ENCODE measurements at places on chromosomes 13 and 19. TPM values are rescaled to one million over a fixed set of nuclear protein-coding genes. Genes with fewer than 3 reads are reported as not detected.
A peak's percentile ranks its signal among the peaks of the same experiment; 100 is the strongest.

DNA sequence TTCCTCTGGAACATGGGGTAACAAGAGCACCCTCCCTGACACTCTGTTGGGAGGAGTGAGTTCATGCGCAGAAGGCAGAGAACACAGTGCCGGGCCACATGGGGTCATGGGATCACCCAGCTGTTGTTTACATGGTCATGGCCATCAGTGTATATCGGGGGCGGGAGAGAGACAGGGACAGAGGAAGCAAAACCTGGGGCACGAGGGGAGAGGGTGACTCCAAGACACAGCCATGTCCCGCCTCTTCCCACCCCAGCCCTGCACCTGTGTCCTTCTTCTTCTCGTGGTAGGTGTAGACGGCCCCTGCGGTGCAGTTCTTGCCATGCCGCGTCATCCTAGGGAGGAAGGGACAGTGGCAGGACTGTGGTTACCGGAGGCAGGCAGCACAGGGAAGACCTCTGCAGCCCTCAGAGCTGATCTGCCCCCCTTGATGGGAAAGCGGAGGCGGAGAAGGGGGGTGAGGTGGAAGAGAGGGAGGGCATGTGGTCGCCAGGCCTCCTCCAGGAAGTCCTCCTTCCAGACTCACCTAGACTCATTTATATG lies 19.9 kb downstream of the NOSIP start:
- H3K27ac ChIP-seq = peak overlapping the region; percentile 94
- H3K4me1 ChIP-seq = peaks cover 84% of the 10 kb centered on the region
- H3K27me3 ChIP-seq = no peaks in the 10 kb centered on the region
- H3K4me3 ChIP-seq = peak overlapping the region; percentile 84
- peak; percentile 46 for DNase-seq
- peaks cover 68% of the 10 kb centered on the region for H3K36me3 ChIP-seq

Gene ZNF471
- total RNA-seq = 1.5 TPM

DNA sequence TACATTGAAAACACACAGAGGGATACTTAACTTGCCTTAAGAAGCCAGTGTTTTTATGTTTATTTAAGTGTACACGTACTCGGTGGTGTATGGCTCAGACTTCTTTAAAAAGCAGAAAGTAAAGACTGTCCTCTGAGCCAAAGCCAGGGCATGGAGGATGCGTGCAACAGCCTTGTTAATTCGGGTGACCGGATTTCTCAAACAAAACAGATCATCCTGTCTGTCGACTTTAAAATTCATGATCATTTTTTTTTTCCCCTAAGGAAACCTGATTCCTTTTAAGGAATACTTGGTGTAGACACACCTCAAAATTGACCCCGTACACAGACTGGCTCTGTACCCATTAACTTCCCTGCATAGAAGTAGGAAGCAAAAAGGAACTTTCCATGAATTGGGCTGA lies 124.7 kb upstream of the RNF113B start:
- DNase-seq = no peak
- no peak overlapping the region for H3K27ac ChIP-seq
- H3K4me1 ChIP-seq = no peaks in the 10 kb centered on the region
- H3K4me3 ChIP-seq = no peak overlapping the region
- peaks cover 8% of the 10 kb centered on the region for H3K27me3 ChIP-seq

- H3K4me1 ChIP-seq = peaks cover 35% of the 10 kb centered on the region
- peak; percentile 51 for DNase-seq
- peaks cover 33% of the 10 kb centered on the region for H3K36me3 ChIP-seq
- H3K27ac ChIP-seq = peak overlapping the region; percentile 22
- H3K4me3 ChIP-seq = no peak overlapping the region
These were observed 3.5 kb downstream of the COPE start for GRCh38 chr19:18915639-18916038.

Gene CASP14
- not detected for total RNA-seq

DNA sequence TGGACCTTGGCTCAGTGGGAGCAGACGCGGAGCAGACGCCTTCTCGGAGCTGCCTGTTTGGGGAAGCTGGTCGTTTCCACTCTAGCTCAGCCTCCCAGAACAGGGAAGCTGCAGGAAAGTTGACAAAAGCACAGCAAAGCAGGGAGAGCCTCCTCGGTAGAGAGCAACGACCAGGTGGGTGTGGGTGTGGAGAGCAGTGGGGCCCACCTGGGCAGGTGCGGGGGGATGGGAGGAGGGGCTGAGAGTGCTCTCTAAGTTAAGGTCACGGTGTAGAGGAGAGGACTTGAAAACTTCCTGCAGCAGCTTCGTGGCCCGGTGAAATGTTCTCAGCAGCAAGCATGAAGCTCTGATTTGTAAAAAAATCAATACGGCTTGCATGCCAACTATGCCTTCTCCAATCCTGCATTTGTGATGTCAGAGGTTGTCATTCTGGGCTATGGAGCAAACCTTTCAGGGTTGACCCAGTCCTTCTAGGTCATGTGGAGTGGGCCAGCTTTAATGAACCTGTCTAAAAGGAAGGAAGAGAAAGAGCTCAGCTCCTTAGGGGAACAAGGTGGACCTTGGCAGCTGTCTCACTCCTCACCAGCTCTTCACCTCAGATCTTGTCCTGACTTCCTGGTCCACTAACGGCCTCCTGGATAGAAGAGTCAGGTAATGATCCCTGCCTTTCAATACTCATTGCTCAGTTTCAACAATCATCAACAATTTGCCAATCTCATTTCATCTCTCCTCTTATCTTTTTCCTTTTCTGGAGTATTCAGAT lies 85.8 kb upstream of the UBL3 start:
- H3K27ac ChIP-seq = peak overlapping the region; percentile 98
- peak overlapping the region; percentile 90 for H3K4me3 ChIP-seq
- peaks cover 22% of the 10 kb centered on the region for H3K36me3 ChIP-seq
- peak; percentile 30 for DNase-seq
- H3K4me1 ChIP-seq = peaks cover 77% of the 10 kb centered on the region

Gene ZNF787
- total RNA-seq = 35.4 TPM

DNA sequence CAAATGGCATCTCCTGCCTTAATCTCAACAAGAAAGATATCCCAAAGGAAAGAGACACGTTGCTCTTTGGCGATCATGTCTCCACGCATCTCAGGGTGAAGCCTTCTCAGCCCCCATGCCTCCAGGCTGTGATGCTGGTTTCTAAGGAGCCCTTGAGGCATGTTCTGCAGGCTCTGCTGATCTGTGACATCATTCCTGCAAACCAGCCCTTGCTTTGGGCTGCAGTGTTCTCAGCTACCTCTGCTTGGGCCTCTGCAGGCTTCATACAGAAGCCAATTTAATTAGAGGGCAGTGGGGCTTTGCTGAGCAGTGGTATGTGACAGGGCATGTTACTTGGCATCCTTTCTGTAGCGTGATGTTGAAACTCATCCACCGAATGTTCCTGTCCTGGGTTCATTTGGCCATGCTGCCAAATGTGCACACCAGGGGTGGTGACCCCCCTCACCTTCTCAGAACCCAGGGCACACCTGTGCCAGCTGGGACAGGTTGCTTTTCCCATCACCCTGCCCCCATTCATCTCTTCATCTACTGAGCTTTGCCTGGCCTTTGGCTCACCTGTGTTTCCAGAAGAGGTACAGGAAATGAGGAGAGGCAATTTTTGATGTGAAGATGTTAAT lies 230.9 kb downstream of the TEX29 start:
- no peaks in the 10 kb centered on the region for H3K4me1 ChIP-seq
- H3K27ac ChIP-seq = no peak overlapping the region
- DNase-seq = no peak
- H3K36me3 ChIP-seq = no peaks in the 10 kb centered on the region
- H3K27me3 ChIP-seq = no peaks in the 10 kb centered on the region

DNA sequence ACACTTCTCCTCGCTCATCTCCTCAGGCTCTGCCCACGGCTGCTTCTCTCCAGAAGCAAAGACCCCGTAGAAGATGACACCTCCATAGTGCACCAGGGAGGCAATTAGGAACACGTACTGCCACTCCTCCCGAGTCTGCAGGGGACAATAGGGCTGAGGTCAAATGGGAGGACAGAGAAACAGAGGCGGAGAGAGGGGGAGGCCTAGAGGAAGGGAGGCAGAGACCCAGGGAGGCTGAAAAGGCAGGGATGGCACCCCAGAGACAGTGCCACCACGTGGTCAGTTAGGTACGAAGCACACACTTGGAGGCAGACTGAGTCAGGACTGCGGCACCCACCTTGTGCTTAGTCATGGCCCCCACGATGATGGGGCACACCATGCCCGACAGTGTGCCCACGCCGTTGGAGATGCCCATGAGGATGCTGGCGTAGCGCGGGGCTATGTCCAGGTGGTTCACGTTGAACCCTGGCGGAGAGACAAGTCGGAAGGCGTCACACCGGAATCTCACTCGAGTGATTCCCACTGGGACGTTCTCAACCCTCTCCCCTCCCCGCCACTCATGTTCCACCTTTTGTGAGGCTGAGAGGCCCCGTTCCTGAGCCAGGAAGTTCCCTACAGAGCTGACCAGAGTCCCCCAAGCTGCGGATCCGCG lies 5.6 kb downstream of the GFY start:
- H3K4me3 ChIP-seq = no peak overlapping the region
- peaks cover 50% of the 10 kb centered on the region for H3K4me1 ChIP-seq
- peaks cover 85% of the 10 kb centered on the region for H3K27me3 ChIP-seq
- H3K27ac ChIP-seq = no peak overlapping the region
- DNase-seq = peak; percentile 42
- peaks cover 1% of the 10 kb centered on the region for H3K36me3 ChIP-seq

GRCh38 chr13:110225609-110226574 lies 81.1 kb downstream of the COL4A1 start:
- no peaks in the 10 kb centered on the region for H3K36me3 ChIP-seq
- no peak for DNase-seq
- no peak overlapping the region for H3K27ac ChIP-seq
- H3K4me1 ChIP-seq = no peaks in the 10 kb centered on the region
- peaks cover 11% of the 10 kb centered on the region for H3K27me3 ChIP-seq

DNA sequence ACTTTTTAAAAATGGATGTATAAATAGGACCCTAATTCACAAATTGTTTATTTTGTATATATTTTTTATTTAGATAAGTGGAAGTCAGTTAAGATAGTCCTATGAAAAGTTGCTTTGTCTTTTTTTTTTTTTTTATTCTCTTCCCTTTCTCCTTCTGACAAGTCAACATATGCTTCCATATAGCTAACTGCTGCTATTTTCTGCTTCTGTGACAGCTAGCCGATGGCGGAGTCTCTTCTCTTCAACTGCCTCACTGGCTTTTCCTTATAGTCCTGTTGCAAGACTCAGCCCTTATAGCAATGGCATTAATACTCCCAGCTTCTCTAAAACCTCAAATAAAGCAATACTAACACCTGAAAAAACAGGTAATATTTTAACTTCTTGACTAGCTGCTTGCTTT lies 45.3 kb downstream of the SLAIN1 start:
- DNase-seq = no peak
- peaks cover 25% of the 10 kb centered on the region for H3K36me3 ChIP-seq
- no peak overlapping the region for H3K4me3 ChIP-seq
- no peak overlapping the region for H3K27ac ChIP-seq
- H3K27me3 ChIP-seq = no peaks in the 10 kb centered on the region
- H3K4me1 ChIP-seq = peaks cover 4% of the 10 kb centered on the region

GRCh38 chr13:36431204-36432105 lies 840 bp upstream of the CCNA1 start:
- peak overlapping the region; percentile 43 for H3K4me3 ChIP-seq
- H3K36me3 ChIP-seq = peaks cover 2% of the 10 kb centered on the region
- H3K27me3 ChIP-seq = peaks cover 72% of the 10 kb centered on the region
- no peak for DNase-seq
- H3K27ac ChIP-seq = no peak overlapping the region

DNA sequence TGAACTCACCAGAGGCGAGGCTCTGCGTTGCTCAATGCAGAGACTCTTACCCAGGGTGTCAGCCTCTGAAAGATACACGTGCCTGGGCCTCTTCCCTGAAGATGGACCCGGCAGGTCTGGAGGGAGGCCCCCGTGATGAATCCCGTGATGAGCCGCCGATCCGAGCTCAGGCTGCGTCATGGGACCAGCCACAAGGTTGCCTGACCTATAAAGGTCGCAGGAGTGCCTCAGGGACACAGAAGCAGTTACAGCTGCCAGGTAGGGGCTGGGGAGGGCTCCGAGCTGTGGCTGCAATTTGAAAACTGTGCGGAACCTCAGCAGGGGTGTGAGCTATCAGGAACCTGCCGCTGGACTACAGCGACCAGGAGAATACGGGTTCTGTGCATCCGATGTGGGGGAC lies 10.5 kb upstream of the ATP11A start:
- H3K27me3 ChIP-seq = peaks cover 7% of the 10 kb centered on the region
- DNase-seq = no peak
- peaks cover 14% of the 10 kb centered on the region for H3K4me1 ChIP-seq
- H3K27ac ChIP-seq = no peak overlapping the region

Gene CD22
- total RNA-seq = not detected

DNA sequence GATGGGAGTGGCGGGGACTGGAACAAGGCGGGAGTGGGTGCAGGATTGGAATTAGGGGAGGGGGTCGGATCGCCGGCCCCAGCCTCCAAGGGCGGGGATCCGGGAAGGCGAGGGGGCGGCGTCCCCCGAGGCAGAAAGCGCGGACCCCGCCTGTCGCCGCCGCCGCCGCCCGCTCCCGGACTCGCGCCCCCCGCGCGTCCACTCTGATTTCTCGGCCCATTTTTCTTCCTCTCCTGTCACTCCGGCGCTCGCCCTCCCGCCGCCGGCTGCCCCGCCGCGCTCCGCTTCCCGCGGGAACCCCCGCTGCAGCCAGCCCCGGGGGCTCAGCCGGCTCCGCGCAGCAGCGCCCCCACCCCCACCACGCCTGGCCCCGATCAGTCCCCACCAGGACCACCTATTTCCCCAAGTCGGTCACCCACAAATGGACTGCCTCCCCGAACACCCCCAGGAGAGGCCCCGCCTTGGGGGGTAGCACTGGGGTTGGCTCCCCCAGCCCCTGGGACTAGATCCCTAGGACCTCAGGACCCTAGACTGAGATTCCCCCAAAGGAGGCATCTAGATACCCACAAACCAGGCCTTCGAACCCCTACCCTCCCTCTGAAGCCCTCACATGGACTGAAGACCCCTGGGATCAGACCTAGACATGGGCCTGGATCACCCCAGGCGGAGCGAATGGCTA lies 12.6 kb upstream of the ERFL start:
- peak overlapping the region; percentile 59 for H3K4me3 ChIP-seq
- peak overlapping the region; percentile 68 for H3K27ac ChIP-seq
- H3K36me3 ChIP-seq = peaks cover 9% of the 10 kb centered on the region

Gene CYP4F8
- not detected for total RNA-seq

DNA sequence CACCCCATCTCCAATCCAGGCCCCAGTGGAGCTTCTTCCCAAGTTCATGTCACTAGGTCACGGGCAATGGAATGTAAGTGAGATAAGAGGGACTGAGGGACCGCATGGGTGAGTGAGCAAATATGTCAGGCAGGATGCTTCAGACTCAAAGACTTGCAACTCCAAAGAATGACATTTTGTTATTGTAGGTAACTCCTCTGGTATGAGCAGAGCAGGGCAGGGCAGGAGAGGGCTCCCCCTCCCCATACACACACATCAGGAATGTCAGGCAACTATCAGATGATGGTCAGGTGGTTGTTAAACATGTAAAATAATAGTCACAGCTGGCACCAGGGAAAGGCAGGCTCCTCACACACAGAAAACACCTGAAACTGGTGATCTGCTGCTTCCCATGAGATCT lies 10.6 kb downstream of the ERVV-2 start:
- peaks cover 5% of the 10 kb centered on the region for H3K4me1 ChIP-seq
- peaks cover 8% of the 10 kb centered on the region for H3K36me3 ChIP-seq
- peaks cover 3% of the 10 kb centered on the region for H3K27me3 ChIP-seq
- no peak for DNase-seq
